ENCODE measurements at places on chromosomes 1 and 21.

DNA sequence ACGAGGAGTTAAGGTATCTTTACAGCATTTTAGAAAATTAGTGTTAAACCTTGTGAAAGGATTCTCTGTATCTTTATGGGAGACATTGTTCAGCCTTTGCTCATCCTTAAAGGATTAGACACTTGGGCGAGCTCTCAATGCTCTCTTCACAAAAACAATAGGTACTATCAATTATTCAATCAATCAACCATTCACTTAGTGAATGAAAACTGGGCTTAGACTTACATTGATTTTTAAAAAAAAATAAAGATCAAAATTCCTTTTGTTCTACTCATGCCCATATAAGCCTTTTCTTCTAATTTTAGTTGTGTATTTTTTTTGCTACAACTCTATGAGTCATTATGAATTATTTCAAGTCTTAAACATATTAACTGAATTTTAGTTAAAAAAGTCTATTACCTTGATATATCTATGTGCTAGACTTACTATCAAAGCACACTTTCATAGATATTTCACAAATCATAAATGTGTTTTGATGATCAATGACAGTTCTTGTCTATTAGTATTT lies 181.2 kb downstream of the DPYD start:
- no peak for DNase-seq

DNA sequence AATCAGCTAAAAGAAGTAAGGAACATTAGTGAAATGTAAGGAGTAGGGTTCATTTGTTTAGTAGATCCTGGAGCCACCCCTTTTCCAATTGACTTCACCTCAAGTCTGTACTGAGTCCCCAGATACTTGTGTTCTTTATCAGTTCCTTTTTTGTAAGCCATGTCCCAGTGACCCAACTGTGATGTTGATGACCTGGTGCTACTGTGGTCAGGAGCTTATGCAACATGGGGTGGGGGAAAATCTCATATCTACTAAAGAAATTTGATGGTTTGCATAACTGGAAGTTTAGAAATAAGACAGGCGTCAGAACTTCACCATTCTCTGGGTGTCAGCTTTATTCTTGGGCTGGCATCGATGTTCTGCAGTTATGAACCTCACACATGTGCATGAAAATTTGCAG lies 120.5 kb downstream of the LRRC7 start:
- DNase-seq, result no peak

DNA sequence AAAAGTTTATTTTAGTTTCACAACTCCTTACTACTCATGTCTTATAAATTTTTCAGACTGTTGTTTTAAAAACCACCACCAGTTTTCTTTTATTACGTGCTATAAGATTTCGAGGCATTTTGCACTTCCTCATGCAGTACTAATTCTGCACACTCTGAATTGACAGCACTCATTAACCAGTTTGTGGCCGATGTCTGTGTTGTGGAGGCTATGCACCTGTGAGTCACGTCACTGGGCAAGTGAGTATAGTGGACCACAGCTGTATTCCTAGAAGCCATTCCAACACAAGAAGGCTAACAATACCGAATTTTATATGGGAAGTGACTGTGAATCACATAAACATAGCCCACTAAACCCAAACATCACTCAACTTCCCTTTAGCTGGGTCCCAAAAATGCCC lies 21.0 kb upstream of the SPATA6 start:
- DNase-seq, result no peak

DNA sequence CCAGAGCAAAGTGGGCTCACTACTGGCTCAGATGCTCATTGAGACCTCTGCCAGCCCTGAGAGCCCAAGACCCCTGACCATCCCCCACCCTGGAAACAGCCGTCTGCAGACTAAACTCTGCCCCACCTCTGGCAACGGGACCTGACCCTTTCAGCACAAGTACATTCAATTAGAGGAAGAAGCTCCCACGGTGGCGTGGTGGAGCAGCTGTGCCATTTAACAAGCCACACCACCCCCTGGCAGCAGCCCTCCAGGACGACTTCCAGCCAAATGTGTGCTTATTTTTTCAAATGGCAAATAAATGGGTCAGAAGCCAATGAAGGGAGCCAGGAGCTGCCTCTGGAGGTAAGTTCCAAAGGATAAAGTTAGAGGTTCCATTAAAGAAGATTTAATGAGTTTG lies 226.7 kb downstream of the NPHP4 start:
- no peak for DNase-seq

GRCh38 chr21:45278156-45278911 lies 9.4 kb downstream of the POFUT2 start:
- DNase-seq, result no peak
